GM04504 (cell line): ENCODE measurements at places on chromosomes 6 and 20.

GRCh38 chr6:98992535-98992934 lies 44.8 kb upstream of the FBXL4 start:
- DNase-seq, result no peak

DNA sequence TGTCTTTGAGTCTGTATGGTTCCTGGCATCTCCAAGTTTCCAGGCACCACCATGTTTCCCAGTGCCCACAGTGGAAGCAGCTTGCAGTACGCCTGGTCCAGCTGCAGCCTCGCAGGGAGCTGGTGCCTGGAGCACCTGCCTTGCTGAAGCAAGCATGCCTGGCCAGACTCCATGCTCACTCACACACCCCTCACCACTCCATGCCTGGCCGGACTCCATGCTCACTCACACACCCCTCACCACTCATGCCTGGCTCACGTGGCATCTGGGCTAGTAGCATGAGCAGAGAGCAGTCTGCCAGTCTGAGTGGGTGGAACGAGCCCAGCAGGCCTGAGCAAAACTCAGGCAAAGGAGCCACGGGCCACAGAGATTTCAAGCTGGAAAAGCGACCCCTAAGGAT lies 214.3 kb downstream of the TFAP2C start:
- DNase-seq, result no peak

GRCh38 chr20:63416631-63417030 lies 55.5 kb upstream of the CHRNA4 start:
- no peak for DNase-seq

GRCh38 chr20:1718604-1719384 lies 61.2 kb upstream of the SIRPG start:
- peak; percentile 98 for DNase-seq

DNA sequence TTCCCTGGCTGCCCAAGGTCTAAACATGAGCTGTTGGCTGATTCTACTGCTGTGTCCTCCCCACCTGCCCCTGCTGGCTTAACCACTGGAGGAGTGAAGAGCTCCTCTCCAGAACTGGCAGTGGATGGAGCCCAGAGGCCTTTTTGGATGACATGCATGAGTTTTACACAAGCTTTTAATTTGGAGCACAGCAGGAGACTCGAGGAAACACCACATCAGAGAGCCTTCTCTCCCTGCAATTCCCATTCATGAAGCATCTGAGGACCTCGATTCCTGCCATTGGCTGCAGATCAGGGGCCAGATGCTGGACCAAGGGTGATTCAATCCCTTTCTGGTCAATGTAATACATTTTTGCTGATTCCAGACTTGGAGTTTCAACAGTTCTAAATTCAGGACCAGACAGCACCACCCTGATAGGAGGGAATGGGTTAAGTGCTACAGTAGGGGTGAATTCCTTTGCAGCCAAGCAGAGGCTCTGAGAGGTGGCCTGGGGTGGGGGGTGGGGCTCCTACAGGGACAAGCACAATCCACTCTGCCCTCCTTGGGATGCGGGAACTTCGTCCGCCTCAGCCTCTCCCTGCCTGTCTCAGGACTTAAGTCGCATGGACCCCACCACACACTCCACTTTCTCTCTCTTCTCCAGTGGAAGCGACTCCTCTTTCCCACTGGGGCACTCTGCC lies 599 bp upstream of the PSORS1C1 start:
- DNase-seq, result peak; percentile 93

GRCh38 chr6:136639702-136640101 lies 89.5 kb upstream of the MAP7 start:
- DNase-seq, result no peak

GRCh38 chr6:109024784-109025183 lies 69.9 kb downstream of the SESN1 start:
- DNase-seq, result no peak

DNA sequence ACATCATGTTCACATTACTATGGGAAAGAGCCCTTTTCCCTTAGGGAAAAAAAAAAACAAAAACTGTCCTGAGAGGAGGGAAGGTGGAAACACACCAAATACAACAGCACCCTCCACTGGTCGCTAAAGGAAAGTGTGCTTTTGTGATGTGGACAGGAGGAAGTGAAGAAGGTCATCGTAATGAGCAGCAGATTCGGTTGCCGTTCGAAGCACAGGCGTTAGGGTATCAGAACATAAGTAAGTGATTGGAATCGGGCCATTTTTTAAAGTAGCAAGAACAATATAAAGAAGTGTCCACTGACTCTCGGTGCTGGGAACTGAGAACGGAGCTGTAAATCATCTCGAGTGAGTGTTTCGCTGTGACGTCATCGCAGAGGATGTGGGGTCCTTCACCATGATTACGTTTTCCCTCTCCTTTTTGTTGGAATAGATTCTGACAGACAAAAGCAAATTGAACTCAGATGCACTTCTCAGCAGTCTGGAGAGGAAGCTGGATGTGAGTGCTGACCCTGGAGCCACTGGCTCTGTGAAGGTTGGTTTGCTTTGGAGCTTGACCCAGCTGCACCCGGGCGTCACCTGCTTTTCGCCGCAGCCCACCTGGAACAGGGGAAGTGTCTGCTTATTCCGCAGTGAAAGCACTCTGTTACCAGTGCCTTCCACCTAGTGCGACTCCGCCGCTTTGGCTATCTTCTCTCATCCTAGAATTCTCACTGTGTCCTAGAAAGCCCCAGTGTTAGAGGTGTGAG lies 203.6 kb upstream of the GMDS start:
- peak; percentile 58 for DNase-seq

GRCh38 chr20:48772183-48772976 lies 55.4 kb downstream of the PREX1 start:
- no peak for DNase-seq

DNA sequence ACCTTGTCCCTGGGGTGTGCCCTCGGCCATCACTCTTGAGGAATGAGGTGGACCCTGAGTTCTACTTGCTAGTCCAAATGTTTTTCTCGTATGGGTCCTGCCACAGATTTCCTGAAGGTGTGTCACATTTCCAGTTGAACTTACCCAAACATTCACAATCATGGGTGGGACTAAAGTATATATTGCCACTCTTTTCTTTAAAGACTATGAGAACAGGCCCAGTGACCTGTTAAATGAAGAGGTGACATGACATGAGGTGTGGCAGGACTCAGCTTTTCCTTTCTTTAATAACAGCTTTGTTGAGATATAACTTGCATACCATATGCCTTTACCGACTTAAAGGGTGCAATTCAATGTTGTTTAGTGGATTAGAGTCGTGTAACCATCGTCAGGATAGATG lies 177.2 kb upstream of the EXOC2 start:
- DNase-seq, result no peak

- DNase-seq, result no peak
Observed at GRCh38 chr6:92810913-92811312, 608.4 kb downstream of the EPHA7 start.

GRCh38 chr20:2195614-2196013 lies 94.0 kb downstream of the STK35 start:
- no peak for DNase-seq

- no peak for DNase-seq
Observed at GRCh38 chr20:25243416-25243979, 4.4 kb upstream of the PYGB start.

- DNase-seq, result no peak
Observed at GRCh38 chr6:86730216-86730615, 207.1 kb upstream of the HTR1E start.

GRCh38 chr6:20180935-20181334 lies 31.3 kb downstream of the MBOAT1 start:
- no peak for DNase-seq
